ENCODE measurements at places on chromosomes 6 and 20. TPM values are rescaled to one million over a fixed set of nuclear protein-coding genes. Genes with fewer than 3 reads are reported as not detected.

DNA sequence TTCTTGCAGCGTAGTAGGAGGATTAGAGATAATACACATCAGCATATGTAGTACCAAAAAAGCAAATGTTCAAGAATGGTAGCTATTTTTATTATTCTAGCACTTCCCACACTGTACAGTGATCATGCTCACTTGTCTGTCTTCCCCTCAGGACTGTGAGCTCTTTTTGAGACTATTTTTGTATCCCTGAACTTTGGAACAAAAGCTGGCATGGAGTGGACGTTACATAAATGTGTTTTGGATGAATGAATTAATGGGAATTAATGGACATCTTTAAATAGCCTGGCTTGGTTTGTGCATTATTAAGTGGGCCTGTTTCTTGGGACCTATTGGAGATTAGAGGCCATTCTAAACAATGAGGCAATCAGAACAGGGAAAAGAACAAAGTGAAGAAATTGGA lies 243.7 kb downstream of the CD83 start:
- no peak for DNase-seq

- peak; percentile 88 for DNase-seq
Observed at GRCh38 chr6:166313255-166314070, 5.3 kb upstream of the PRR18 start.

The DEFB124 gene
- not detected for total RNA-seq

The TGM3 gene
- total RNA-seq: 0.31 TPM

- DNase-seq: no peak
Observed at GRCh38 chr20:37699202-37699601, 5.4 kb downstream of the CTNNBL1 start.

The RFX6 gene
- 0.66 TPM for total RNA-seq

DNA sequence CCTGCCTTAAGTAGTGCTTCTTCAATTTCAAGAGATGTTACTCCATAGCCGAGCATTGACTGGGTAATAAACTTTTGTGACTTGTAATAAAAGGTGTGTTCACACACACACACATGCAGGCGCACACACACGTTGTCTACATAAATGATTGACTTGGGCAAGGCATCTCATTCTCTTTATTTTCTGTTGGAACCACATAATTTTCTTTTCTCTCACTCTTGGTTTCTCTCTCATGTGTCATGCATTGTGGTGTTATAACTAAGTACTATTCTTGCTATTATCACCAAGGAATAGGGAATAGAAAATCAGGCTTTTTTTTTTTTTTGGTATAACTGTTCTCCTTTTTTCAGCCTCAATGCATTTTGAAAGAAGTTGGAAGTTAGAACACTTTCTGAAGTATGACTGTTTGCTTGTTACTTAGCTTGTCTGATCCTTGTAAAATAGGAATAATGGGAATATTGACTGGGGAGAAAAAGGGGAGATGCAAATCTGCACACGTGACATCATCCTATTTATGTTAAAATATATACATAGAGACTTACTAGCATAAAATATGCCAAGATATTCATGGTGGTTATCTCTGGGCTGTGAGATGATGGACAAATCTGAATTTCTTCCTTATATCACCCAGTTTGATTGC lies 26.1 kb upstream of the CD83 start:
- DNase-seq: no peak

DNA sequence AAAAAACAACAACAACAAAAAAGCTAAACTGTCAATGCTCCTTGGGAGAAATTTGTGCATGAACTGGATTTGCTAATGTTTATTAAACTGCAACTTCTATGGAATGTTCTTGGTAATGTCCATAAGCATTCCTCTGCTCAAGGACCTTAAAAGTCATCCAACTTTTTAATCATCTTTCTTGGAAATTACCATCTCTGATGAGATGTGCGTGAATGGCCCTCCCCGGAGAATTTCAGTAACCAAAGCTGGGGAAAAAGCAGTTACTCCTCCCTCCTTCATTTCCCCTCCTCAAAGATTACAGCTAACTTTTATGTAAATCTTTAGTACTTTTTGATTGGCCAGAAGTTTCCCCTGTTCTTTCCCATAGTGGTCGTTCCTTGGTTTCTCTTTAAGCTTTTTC lies 5.2 kb downstream of the TBCC start:
- DNase-seq: no peak

GRCh38 chr20:32678948-32679347 lies 5.2 kb upstream of the C20orf203 start:
- no peak for DNase-seq

DNA sequence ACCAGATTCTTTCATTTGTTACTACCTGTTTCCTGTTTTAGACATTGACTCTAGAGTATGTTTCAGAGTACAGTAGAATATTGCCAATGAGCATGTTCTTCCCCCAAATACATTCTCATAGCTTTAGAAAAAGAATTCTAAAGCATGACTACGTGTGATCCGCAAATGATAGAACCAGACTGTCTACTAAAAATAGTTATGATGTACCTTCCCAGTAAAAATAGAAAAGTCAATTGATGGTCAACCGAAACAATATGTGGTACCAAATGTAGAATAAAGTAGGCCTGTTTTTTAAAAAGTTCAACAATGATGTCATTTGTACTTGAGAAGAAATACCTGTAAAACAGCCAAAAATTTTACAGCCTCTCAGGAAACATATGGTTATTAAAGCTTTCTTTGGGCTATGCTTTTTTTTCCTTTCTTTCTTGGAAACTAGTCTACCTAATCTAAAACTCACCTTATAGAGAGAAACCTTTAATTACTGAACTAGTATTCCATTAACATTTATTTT lies 130.1 kb upstream of the MTHFD1L start:
- DNase-seq: no peak

GRCh38 chr20:62886709-62887058 lies 25.1 kb upstream of the TCFL5 start:
- DNase-seq: no peak

The STMN3 gene
- 18.3 TPM for total RNA-seq
